GM19239 (cell line): ENCODE measurements at places on chromosomes 3 and 15.

- DNase-seq = no peak
Measured at GRCh38 chr3:48633743-48634142, 1.5 kb downstream of the SLC26A6 start.

DNA sequence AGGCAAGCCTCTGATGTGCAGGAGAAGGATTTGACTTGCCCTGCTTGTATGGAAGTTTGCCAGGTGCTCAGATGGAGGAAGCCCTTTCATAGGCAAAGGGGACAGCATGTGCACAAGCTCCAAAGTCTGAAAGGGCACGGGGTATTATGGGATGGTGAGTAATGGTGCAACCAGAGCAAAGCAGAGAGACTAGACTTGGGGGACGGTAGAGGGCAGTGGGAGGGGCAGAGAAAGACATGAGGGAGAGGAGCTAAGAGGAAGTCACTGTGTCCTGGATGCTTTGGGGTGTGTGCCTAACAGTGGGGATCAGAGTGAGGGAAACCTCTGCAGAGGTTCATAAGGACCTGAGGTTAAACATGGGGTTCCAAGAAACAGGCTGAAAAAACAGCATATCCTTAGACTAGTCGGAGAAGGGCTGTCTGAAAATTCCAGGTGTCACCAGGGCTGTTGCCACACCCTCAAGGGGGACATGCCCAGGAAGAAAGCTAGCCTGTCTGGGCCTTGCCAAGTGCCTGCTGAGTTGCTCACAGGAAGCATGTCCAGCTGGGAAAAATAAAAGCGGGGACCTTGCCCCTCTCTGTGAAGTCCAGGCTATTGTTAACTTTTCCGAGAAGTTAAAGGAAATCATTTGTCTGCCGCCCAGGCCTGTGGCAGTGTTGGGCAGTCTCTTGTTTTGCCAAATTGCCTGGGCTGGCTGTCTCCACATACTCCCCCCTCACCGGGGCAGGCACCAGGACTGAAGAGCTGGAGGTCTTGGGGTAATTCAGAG is 47.1 kb downstream of the HRH1 start:
- DNase-seq = no peak

GRCh38 chr3:133058831-133059230 is 20.6 kb downstream of the TMEM108 start:
- DNase-seq = no peak

- no peak for DNase-seq
Measured at GRCh38 chr3:187327845-187328244, 36.3 kb upstream of the MASP1 start.

DNA sequence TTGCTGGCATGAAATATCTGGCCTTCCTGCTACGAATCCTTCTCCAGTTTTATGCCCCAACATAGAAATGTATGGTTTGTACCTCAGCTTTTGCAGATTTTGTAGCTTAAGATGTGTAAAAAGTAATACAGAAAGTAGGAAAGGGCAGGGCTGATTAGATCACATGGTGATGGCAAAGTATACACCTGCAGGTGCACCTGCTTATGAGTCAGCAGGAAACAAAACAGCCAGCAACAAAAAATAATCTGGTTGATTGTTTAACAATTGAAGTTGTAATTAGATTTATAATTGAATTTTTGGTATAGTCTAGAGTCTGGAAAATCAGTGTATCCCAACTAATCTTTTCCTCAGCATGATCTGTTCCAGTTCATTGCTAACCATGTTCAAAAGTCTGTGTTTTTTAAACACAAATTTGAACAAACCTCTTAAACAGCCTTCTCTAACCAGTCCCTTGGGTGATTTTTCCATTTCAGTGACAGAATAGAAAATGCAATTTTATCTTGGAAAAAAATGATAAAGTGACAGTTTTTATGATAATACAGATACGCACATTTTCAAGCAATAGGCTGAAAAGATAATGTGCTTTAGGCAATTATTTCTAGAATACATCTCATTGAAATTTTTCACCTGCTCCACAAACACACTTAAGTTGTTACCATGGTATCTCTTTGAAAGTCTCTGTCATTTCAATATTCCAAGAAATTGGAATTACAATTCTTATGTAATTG is 477.4 kb downstream of the NAALADL2 start:
- DNase-seq = no peak

- DNase-seq = no peak
Measured at GRCh38 chr3:76308541-76308940, 523.2 kb upstream of the ZNF717 start.

- no peak for DNase-seq
Measured at GRCh38 chr3:38397320-38397719, 50.7 kb downstream of the XYLB start.

DNA sequence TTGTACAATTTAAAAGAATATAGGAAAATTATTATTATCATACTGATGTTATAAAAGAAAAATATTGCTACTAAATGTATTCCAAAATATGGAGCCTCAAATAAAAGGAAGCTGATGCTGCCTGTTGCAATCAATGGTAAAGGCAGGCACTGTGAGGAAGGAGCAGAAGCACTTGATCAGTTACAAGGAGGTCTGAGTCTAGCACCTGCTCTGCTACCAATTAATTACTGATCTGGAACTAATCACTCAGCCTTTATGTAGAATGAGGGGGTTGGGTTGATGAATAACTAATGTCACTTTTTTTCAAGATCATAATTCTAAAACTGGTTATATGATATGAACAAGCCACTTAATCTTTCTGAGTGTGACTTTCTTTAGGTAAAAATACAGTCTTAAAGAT is 5.5 kb downstream of the ADGRG7 start:
- DNase-seq = no peak

DNA sequence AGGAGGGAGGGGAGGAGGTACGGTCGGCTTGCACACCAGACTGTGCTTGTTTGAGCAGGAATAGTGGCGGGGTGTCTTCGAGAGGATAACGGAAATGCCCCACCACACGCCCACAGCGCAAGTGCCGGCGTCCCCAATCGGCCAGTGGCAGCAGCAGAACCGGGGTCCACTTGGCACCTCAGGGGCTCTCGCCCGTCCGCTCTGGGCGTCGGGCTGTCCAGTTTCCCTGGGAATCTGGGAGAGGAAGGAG is 53.7 kb downstream of the CCDC54 start:
- DNase-seq = no peak

- no peak for DNase-seq
Measured at GRCh38 chr15:98967916-98968315, 39.7 kb downstream of the PGPEP1L start.

DNA sequence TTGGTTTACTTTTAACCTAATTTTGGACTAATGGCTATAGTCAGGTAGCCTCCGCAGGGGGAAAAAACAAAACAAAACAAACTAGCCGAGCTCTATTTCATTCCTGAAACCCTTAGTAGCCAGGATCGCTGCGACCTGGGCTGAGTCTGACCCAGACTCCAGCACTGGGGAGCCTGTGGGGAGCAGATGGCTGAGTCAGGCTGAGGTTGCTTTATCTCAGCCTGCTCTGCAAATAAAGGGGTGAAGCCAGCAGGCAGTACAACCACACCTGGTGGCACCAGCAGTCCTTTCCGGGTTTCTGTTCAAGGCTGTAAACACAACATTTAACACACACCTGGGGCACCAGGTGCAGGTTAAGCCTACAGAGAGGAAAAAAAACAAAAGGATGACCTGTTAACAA is 27.3 kb downstream of the ABHD2 start:
- no peak for DNase-seq

DNA sequence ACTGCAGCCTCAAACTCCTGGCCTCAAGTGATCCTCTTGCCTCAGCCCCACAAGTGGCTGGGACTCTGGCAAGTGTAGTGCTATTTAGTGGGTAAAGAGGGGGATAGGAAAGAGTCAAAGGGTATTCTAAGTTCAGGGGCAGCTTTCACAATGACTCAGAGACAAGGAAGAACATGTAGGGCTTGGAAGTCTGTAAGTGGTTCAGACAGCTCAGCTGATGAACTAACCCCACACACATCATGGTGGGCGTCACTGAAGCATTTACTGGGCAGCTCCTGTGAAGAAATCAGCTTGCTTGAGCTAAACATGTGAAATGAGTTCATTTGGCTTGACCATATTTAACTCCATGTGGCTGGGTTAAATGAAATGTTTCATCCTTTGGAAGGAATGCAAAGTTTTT is 34.6 kb upstream of the THSD4 start:
- DNase-seq = no peak

DNA sequence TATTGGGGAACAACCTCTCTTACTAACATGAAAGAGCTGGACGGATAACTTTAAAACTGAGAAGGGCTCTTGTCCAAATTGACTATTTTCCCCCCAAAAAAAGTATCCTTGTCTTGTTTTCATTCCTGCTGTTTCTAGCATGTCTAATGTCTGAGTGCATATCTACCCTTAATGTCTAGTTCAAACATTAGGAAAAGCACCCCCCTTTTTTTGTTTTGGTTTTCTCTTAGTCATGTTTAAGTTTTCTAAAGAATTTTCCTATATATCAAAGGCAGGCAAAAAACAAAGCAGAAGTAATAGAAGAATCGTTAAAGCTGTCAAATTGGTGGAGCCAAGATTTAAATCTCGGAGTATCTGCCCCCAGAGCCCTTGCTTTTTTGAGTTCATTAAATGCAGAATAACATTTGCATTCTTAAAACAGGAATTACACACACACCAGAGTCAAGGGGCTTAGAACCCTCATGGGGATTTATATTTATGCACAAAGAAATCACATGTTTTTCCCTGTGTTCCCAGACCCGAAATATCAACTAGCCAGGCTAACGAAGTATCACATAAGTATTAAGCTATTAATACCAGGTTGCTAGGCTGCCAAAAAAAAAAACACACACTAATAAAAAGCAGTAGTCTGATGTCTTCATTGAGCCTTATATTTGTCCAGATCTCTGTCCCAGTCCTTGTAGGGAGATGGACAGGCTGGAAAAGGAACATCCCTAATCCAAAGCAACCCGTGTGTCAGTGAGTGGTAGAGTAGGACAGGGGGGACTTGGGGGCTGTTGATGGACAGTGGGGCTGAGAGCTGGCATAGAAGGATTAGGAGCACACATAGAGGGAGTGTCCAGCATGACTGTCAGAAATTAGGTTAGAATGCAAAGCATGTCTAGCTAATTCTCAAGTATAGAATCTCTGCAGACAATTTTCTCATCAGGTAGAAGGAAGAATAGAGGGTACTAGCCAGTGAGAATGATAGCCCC is 103.6 kb upstream of the BFSP2 start:
- DNase-seq = no peak

GRCh38 chr3:23867400-23867799 is 49.4 kb downstream of the NKIRAS1 start:
- no peak for DNase-seq
